Left lung (tissue), 14 donors: ENCODE measurements at places on chromosomes 4 and X. TPM values are rescaled to one million over a fixed set of nuclear protein-coding genes. Genes with fewer than 3 reads are reported as not detected.
A peak's percentile ranks its signal among the peaks of the same experiment; 100 is the strongest.

- no peak for DNase-seq
Measured at GRCh38 chr4:142703694-142704309, 142.3 kb downstream of the INPP4B start.

- no peak for DNase-seq
Measured at GRCh38 chr4:144213371-144213770, 72.9 kb upstream of the GYPA start.

DNA sequence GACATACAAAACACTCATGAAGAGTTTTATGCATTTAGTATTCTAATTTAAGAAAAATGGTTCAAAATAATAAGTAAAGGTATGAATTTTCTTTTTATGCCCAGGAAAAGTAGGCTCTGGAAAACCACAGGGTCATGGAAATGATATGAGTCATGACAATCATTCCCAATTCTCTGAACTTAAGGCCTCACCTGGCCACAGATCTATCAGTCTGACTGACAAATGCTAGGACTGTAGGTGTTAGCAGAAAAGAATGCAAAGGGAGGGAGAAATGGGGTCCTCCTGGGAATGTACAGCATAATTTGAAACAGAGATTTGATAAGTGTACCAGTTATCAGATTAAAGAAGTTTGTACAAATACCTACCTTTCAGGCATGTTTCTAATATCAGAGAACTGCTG is 270.5 kb upstream of the ARSJ start:
- DNase-seq, result no peak

GRCh38 chr4:103757631-103758030 is 37.8 kb upstream of the TACR3 start:
- DNase-seq, result no peak

- peak; percentile 65 for DNase-seq
Measured at GRCh38 chr4:139528377-139529005, 27.5 kb downstream of the SETD7 start.

GRCh38 chr4:38327174-38327573 is 336.8 kb upstream of the KLF3 start:
- DNase-seq, result no peak

DNA sequence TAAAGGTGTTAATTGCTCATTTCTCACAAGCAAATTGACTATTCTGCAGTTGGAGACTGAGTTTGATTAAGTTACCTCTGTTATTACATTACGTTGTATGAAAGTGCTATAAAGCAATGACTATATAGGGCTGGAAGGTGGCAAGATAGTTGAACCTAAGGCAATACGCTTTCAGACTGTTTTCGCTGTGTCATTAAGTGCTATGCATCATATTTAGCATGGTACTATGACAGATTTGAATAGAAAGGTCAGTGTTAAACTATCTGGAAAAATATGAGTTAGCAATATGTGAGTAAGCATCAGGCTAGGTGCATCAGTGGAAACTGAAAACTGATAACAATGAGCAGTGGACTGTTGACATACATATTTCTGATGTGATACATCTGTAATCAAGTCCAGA is 206.0 kb upstream of the ARHGAP24 start:
- DNase-seq, result no peak

DNA sequence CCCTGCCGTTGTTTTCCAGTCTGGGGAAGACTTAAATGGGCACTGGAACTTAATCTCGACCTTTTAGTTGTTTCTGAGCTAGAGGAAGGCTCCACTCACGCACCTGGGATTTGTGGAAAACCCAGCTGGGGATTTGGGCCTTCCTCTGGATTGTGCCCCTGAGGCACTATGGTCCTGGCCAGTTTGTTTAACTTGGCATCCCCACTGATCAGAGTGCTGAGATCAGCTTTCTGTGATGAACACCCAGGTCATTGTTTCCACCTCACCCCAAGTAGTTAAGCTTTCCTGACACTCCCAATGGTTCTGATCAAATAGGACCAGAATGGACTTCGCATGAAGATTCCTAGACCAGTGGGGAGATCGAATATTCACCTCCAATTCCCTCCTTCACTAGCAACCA is 20.5 kb upstream of the NAP1L5 start:
- DNase-seq, result no peak

DNA sequence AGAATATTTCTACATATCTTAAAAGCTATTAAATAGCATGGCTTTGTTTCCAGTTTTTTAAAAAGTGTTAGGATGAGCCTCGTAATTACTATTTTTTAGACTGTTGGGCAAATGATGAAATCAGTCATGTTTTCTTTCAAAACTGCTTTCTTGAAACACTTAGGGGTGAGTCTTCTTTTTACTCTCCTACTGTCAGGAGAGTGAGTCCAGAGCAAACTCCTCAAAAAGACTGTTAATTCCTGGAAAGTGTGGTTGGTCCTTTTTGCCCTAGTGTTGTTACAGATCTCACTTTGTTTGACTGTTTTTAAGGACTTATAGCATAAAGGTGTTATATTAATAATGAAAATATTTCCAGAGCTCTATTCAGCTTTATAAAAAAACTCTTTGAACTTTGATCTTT is 6.3 kb downstream of the GSTCD start:
- no peak for DNase-seq

GRCh38 chr4:115790812-115791211 is 677.4 kb upstream of the NDST4 start:
- DNase-seq, result no peak

GRCh38 chrX:44025555-44025954 is 52.4 kb upstream of the NDP start:
- no peak for DNase-seq

GRCh38 chr4:184932343-184932742 is 85.9 kb upstream of the HELT start:
- no peak for DNase-seq

DNA sequence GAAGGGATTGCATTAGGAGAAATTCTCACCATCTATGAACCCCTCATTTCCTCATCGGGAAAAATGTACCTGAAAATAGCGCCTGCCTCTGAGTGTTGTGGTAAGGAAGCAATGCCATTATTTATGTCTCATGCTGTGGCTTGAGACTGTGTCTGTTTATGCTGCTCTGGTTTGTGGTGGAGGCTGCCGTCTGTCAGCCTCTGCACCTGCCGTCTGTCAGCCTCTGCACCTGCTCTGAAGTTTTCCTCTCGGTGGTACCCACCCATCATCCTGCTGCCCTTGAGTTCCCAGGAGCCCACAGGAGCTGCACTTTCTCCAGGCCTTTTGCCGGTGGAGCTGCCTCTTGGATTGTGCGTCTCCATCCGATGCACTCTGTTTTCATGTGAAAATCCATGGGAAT is 68.5 kb upstream of the PPP2R3B start:
- no peak for DNase-seq

DNA sequence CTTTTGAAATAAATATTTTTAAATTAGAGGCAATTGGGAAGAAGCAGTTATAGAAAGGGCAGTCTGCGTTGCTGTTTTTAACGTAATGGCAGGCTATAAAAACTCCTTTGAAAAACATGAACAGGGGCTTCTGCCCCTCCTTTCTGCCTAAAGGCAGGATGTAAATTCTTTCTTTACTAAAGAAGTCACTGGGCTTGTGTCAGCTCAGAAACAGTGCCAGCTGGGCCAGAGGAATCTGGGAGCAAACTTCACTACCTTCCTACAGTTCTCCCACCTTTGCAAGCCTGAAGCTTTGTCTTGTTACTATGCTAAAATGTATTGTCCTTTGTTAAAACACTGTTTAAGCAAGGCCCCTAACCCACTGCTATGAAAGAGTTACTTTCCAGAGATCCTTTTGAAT is 1664.8 kb downstream of the RPA4 start:
- DNase-seq, result no peak

- DNase-seq, result no peak
Measured at GRCh38 chr4:129966175-129966574, 870.2 kb downstream of the C4orf33 start.

DNA sequence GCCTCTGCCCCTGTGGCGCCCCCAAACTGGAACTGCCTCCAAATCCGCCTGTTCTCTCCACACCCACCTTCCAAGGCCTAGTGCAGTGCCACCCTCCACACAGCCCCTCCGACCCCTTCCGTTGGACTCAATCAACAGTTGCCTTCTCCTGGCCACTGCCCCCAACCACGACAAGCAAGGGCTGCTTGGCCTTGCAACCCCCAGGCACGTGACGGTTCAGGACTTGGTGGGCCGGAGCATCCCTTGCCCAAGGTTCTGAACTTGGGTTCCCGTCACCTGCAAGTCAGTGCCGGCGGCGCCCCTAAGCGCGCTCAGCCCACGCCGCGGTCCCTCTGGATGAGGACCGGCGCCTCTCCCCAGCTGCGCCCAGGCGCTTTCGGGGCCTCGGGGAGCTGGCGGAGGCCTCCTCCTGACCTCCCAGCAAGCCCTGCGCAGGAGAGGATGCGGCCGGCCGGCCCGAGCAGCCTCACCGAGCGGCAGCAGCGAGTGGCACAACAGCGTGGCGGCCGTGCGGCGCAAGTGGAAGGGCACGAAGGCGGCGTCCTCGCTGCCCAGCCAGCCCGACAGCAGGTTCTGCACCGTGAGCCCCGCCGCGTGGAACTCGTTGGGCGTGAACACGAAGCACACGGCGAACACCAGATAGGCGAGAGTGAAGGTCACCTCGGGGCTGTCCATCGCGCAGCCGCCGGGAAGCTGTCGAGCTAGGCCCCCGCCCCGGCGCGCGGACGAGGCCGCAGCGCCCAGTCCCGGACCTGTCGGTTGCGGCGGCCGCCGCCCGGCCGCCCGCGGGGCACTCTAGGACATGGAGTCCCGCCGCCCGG is 750 bp downstream of the TMEM129 start:
- peak; percentile 75 for DNase-seq

- no peak for DNase-seq
Measured at GRCh38 chrX:16124201-16124600, 836 bp downstream of the GRPR start.

DNA sequence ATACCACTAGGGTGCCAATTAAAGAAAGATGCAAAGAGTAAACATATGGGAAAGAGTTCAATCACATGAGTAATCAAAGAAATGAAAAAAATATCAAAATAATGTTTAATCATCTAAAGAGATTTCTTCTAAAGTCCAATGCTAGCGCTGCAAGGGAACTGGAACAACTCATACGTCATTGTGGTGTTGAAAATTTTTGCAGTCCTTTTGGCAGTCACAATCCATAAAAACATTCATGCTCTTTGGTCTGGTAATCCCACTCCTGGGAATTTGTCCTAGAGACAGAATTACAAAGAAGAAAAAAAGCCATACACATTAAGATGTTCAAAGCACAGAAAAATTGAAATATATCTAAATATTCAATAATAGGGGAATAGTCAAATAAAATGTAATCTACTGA is 4.6 kb downstream of the P2RY4 start:
- DNase-seq, result no peak

- DNase-seq, result no peak
Measured at GRCh38 chrX:30301963-30302362, 7.2 kb downstream of the NR0B1 start.

DNA sequence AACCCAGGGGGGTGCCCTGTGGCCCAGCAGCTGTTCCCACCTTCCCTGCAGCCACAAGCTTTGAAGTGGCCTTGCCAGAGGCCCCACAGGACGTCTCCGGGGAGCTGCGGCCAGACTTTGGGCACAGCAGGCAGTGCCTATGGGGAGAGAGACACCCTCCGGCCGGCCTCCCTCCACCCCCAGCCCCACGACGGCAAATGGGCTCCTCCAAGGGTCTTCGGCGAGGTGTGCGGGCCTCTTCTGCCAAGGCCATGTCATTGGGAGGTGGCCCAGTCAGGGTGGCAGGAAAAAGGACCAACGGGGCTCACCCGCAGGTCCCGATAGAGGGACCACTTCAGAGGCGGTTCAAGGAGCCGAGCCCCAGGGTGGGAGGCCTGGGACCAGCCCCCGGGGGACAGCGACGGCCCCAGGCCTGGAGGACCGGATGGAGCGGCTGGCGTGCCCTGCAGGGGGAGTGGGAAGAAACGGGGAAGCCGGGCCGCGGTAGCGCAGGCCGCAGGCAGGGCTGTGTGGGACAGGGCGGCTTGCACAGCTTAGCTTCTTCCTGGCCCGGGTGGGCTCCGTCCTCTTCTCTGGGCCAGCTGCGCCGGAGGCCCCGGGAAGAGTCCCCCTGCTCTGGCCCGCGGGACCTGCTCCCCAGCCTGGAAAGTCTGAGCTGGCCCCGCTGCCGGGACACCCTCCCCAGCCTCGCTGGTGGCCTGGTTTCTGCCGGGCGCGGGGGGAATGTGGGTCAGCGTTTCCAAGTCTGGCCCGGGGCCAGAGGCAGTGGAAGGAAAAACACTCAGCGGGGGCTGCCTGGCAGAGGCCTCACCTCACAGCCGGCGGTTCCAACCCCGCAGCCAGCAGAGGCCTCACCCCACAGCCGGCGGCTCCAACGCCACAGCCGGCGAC is 21.9 kb upstream of the SPON2 start:
- DNase-seq, result peak; percentile 78

DNA sequence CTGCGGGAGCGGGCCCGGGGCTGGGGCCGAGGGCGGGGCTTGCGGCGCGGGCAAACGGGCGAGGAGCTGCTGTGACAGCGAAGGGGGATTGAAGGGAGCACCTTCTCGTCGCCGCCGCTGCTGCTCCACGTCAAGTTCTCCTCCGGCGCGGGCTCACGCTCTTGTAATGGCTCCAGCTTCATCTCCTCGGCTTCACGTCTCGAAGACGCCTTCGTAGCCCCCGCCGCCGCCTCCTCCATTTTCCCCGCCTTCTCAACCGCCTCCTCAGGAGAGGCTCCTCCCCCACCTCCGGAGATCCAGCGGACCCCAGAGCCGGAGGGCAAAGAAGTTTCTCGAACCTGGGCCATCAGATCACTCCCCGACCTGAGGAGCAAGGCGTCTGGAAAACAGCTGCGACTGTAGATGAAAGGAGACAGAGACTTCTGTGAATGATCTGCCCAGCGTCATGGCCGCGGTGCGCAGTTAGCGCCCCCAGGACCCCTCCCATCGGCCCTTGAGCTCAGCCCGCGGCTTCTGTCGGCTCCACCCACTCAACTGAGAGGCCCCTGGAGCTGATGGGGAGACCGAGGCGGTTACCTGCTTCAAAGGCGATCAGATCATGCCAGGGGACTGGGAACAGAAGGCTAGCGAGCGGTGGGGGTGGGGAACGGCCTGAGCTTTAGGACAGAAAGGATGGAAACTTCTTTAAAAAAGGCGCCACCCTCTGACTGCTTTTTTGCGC is 895 bp downstream of the USP51 start:
- peak; percentile 79 for DNase-seq

USP11 gene
- polyA plus RNA-seq, result 107 TPM

ATOH1 gene
- not detected for polyA plus RNA-seq

GLRA3 gene
- not detected for polyA plus RNA-seq

CITED1 gene
- polyA plus RNA-seq, result 0.59 TPM

PPP2R2C gene
- polyA plus RNA-seq, result 0.48 TPM

SERTM2 gene
- not detected for polyA plus RNA-seq

ZAR1 gene
- not detected for polyA plus RNA-seq

GPRASP1 gene
- polyA plus RNA-seq, result 20.1 TPM

NPY2R gene
- not detected for polyA plus RNA-seq

AFF2 gene
- polyA plus RNA-seq, result 5.9 TPM

EVC2 gene
- 9.4 TPM for polyA plus RNA-seq

AREG gene
- polyA plus RNA-seq, result 1.0 TPM

GLOD5 gene
- polyA plus RNA-seq, result 2.3 TPM

SSX3 gene
- not detected for polyA plus RNA-seq
